Regular cardiac myocyte (primary cell): ENCODE measurements at places on chromosomes 4 and X. TPM values are rescaled to one million over a fixed set of nuclear protein-coding genes. Genes with fewer than 3 reads are reported as not detected.

Gene MSX1
- 0.56 and 0.77 TPM in 2 replicates for total RNA-seq

Gene CLNK
- total RNA-seq = not detected in 2 replicates

Gene NEUROG2
- not detected in 2 replicates for total RNA-seq

Gene MAOA
- total RNA-seq = 4.6 and 11.0 TPM in 2 replicates

Gene TENM3
- total RNA-seq = 1.3 and 4.8 TPM in 2 replicates

Gene USP27X
- total RNA-seq = 2.3 and 2.5 TPM in 2 replicates

Gene HTN3
- total RNA-seq = not detected in 2 replicates

Gene DGKK
- not detected in 2 replicates for total RNA-seq

Gene SLC2A9
- 2.1 and 3.4 TPM in 2 replicates for total RNA-seq

Gene PAGE1
- not detected in 2 replicates for total RNA-seq

Gene GPRASP3
- total RNA-seq = 5.0 and 5.9 TPM in 2 replicates

Gene NXF3
- total RNA-seq = under 0.01 and 0.28 TPM in 2 replicates

Gene CPLX1
- total RNA-seq = not detected in 2 replicates

Gene SATL1
- total RNA-seq = not detected in 2 replicates

Gene C4orf46
- 11.0 and 17.3 TPM in 2 replicates for total RNA-seq

Gene LIMCH1
- 13.8 and 20.3 TPM in 2 replicates for total RNA-seq

Gene PNMA5
- not detected in 2 replicates for total RNA-seq

Gene ZMAT1
- total RNA-seq = 0.38 and 2.0 TPM in 2 replicates

Gene RRH
- not detected in 2 replicates for total RNA-seq

Gene SSX3
- not detected in 2 replicates for total RNA-seq

Gene TRIM75
- not detected in 2 replicates for total RNA-seq

Gene SFRP2
- not detected in 2 replicates for total RNA-seq

Gene JADE1
- total RNA-seq = 33.0 and 33.5 TPM in 2 replicates

Gene SYNPO2
- 13.6 and 83.4 TPM in 2 replicates for total RNA-seq

Gene MAGEB10
- not detected in 2 replicates for total RNA-seq

Gene PCSK1N
- total RNA-seq = 0.19 and 0.85 TPM in 2 replicates

Gene SLC38A5
- total RNA-seq = 53.8 and 59.6 TPM in 2 replicates

Gene LCORL
- total RNA-seq = 10.0 and 22.0 TPM in 2 replicates

Gene PRRG1
- total RNA-seq = 14.7 and 15.5 TPM in 2 replicates

Gene VCX3A
- not detected in 2 replicates for total RNA-seq

Gene FGFBP2
- total RNA-seq = not detected in 2 replicates

Gene PF4V1
- 10.2 and 16.1 TPM in 2 replicates for total RNA-seq

Gene RHOXF2
- not detected in 2 replicates for total RNA-seq

Gene GC
- not detected in 2 replicates for total RNA-seq

Gene GYG2
- 2.7 and 5.6 TPM in 2 replicates for total RNA-seq

Gene LRRC66
- total RNA-seq = 0.28 and 0.38 TPM in 2 replicates

Gene MAGEC3
- not detected in 2 replicates for total RNA-seq

Gene RNF128
- total RNA-seq = 1.2 and 2.0 TPM in 2 replicates

Gene RAI2
- 0.38 and 0.56 TPM in 2 replicates for total RNA-seq

Gene RASGEF1B
- total RNA-seq = 1.2 and 1.4 TPM in 2 replicates

Gene HERC6
- 6.3 and 9.3 TPM in 2 replicates for total RNA-seq

Gene FAM53A
- 0.58 and 4.5 TPM in 2 replicates for total RNA-seq

Gene SOD3
- total RNA-seq = 9.4 and 156 TPM in 2 replicates

Gene MTTP
- under 0.01 TPM in 2 replicates for total RNA-seq

Gene MTNR1A
- not detected in 2 replicates for total RNA-seq

Gene CTBP1
- 196 and 309 TPM in 2 replicates for total RNA-seq

Gene SPANXA2
- total RNA-seq = not detected in 2 replicates
